WTC11 (cell line): ENCODE measurements at places on chromosomes 13 and 19. TPM values are rescaled to one million over a fixed set of nuclear protein-coding genes. Genes with fewer than 3 reads are reported as not detected.
A peak's percentile ranks its signal among the peaks of the same experiment; 100 is the strongest.

- DNase-seq, result no peak
Observed at GRCh38 chr13:106701771-106702341, 133.9 kb upstream of the ARGLU1 start.

DNA sequence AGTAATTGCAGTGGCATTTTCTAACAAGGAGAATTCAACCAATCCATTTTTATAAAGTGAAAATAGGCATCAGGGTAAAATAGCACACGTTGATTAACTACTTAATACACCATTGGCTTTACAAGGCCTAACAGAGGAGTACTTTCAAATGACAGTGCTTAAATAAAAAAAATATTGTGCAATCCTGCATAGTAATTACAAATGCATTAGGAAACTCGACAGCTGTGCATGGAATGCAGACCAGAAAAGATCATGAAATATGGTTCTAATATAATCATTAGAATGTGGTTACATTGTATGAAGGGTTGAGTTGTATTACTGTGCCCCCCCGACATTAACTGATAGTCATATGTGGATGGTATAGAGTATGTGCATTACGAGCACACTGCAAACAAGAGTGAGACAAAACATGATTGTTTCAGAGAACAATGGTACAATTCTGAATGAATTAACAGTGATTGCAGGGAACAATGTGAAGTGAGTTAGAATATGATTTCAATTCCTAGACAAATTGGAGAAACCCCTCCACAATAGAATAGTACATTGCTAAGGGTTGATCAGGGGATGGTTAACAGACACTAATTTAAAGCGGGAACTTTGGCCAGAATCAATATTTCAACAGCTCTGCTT is 270.6 kb downstream of the GPC5 start:
- DNase-seq, result no peak

DNA sequence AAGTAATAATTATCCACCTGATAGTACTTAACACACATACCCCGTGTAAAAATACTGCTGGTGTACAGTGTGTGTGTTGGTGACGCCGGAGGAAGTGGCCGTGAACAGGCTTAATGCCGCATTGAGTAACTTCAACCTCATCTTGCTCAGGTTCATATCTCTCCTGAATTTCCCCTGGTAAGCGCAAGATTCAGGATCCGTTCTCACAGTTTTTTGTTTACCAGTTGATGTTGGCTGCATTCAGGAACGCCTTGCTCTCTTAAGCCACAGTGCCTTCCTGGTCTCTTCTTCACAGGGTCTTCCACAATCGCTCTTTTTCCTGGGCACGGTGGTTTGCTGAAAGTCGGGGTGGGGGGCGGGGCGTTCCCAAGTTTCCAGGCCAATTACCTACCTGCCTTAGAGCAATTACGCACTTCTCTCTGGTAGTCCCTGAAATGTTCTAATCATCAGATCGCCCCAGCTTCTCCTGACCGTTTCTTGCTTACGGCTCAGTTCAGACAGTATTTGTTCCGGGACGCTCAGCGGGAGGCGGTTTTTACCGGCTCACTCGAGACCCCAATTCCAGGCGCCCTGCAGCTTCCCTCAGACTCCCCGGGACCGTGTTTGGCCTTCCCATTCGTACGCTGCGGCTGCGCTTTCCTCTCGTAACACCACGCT is 706 bp upstream of the DNAJC3 start:
- DNase-seq, result no peak

GRCh38 chr13:28623782-28624706 is 34.9 kb upstream of the POMP start:
- no peak for DNase-seq

- DNase-seq, result no peak
Observed at GRCh38 chr13:50626101-50626547, 217.4 kb downstream of the DLEU7 start.

DNA sequence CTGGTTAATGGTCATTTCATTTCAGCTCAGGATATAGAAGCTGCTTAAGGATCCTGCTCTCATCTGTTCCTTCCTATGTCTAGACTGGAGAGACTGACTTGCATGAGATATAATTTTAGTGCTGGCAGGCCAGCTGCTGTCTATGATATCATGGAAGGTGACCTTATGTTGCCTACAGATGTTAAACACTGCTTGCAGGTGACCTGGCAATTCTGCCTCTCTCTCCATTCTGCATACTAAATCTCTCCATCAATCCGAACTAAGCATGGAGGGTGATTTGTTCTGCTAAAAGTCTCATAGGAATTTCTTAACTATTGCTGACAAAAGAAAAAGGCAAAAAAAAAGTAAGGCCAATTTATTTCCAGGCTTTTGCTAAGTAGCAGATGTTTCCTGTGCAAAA is 81.0 kb downstream of the CCNA1 start:
- DNase-seq, result no peak

DNA sequence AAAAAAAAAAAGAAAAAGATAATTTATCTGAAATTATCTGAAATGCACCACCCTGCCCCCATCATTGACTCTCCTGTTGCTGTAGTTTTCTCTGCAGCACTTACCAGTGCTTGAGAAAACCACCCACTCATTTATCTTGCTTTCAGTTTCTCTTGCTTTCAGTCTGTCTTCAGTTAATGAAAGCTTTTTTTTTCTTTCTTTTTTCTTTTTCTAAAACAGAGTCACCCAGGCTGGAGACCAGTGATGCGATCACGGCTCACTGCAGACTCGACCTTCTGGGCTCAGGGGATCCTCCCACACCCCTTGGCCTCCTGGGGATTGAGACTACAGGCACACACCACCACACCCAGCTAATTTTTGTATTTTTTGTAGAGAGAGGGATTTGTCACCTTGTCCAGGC is 4.3 kb upstream of the ACP5 start:
- no peak for DNase-seq

GRCh38 chr13:49569993-49570689 is 15.2 kb downstream of the RCBTB1 start:
- DNase-seq, result no peak

- DNase-seq, result no peak
Observed at GRCh38 chr19:15365264-15365663, 14.3 kb downstream of the AKAP8 start.

DNA sequence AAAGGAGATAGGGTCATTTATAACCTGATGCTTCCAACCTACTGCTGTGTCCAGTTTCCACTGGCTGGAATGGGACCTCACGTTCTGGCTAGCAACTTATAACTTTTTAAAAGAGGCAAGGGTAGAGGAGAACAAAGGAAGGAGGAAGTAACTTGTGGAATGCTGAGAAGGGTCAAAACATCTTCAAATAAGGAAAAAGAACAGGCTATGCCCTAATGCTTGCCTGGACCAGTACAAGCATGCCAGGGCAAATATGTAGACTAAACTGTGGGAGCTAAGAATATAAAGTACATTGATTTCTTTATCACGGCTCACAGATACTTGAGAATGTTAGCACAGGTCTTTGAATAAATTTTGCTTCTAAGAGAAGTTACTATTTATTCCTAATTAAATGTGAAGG is 1.5 kb upstream of the ZNF561 start:
- DNase-seq, result no peak

GRCh38 chr19:24002256-24002945 is 84.6 kb upstream of the ZNF254 start:
- no peak for DNase-seq

GRCh38 chr13:42860485-42860884 is 79.1 kb downstream of the FAM216B start:
- DNase-seq, result no peak

DNA sequence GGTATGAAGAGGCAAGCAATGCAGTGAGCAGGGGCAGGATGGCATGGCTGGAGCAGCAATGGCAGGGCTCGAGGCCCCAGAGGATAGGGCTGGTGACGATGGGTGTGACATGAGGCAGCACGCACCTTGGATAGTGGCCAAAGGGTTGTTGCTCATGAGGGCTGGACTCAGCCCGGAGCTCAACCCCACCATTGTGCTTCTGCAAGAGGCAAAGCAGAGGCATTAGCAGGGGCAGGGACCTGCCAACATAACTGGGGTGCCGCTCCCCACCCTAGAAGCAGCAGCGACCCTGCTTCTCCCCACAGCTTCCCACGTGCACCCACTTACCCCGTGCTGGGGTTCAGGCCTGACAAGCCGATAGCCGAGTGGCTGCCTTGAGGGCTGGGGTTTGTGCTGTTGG is 15.8 kb downstream of the ZNF574 start:
- DNase-seq, result no peak

- peak; percentile 44 for DNase-seq
Observed at GRCh38 chr13:50126993-50127725, 111.9 kb downstream of the KCNRG start.

DNA sequence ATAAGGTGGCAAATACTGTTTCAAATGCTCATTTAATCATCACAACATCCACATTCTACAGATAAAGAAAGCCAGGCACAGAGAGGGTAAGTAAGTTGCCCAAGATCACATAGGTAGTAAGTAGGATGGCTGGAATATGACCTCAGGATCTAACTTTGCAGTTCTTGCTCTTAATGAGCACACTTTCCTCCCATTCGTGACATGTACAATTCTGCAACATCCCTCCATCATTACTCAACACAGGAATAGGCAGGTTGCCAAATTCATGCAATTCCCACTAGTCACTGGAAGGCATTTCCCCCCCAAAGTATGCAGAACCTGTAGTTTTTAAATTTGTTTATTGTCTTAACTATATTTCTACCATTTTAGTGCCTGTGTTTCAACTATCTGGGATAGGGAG is 109.2 kb downstream of the OLFM4 start:
- DNase-seq, result no peak

GRCh38 chr13:71460211-71460610 is 406.8 kb downstream of the DACH1 start:
- DNase-seq, result no peak

GRCh38 chr19:43592800-43593350 is 3.1 kb downstream of the IRGQ start:
- no peak for DNase-seq

The NCR1 gene
- 4.3 to 7.9 TPM (median 7.2 TPM) in 3 replicates for total RNA-seq

The HSH2D gene
- total RNA-seq, result 1.6 to 3.2 TPM (median 3.0 TPM) in 3 replicates

The ARGLU1 gene
- 115 to 130 TPM (median 125 TPM) in 3 replicates for total RNA-seq
